Heart left ventricle (tissue), 16 donors: ENCODE measurements at places on chromosomes 7 and 10. TPM values are rescaled to one million over a fixed set of nuclear protein-coding genes. Genes with fewer than 3 reads are reported as not detected.
A peak's percentile ranks its signal among the peaks of the same experiment; 100 is the strongest.

Gene GIMAP2
- 4.9 TPM for total RNA-seq

Gene FAM25C
- total RNA-seq: not detected

DNA sequence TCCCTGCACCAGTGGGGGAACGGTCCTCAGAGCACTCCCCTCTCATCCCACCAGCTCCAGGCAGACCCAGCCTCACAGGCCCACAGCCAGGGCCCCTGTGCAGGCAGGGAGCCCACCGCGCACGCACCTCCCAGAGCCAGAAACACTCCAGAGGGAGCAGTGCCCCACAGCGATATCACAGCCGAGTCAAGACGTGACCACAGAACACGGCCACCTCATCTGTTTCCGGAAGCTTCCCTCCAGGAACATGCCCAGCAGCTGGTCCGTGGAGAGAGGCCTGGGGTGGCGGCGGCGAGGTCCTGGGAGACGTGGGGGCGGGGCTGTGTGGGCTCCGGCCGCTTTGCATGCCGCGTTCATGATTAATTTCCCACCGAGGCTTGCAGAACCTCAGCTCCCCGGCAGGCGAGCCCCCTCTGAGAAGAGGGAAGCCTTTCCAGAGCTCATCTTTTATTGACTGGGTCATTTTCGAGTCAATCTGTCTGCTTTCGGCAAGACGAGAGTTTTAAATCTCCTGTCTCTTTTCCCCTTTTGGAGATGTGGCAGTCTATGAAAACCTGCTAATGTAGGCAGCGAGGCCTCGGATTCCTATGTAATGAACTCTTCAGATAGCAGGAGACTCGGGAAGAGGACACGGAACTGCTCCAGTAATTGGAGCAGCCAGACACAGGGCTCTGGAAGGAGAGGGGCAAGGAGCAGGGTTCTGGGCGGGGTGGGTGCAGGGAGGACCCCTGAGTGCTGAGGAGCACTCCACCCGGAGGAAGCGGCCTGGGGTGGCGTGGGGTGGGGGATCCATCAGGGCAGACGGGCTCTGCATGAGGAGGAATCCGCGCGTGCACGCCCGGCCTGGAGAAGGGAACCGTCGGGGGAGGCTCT is 242.8 kb downstream of the ELFN1 start:
- no peaks in the 10 kb centered on the region for H3K4me1 ChIP-seq
- H3K36me3 ChIP-seq: no peaks in the 10 kb centered on the region
- no peak overlapping the region for H3K4me3 ChIP-seq
- H3K27ac ChIP-seq: no peak overlapping the region
- no peaks in the 10 kb centered on the region for H3K27me3 ChIP-seq

GRCh38 chr7:38105874-38106483 is 72.1 kb upstream of the STARD3NL start:
- no peaks in the 10 kb centered on the region for H3K4me1 ChIP-seq
- no peak overlapping the region for H3K4me3 ChIP-seq
- H3K36me3 ChIP-seq: no peaks in the 10 kb centered on the region
- DNase-seq: no peak

GRCh38 chr7:44326261-44327125 is 1.1 kb upstream of the CAMK2B start:
- H3K27me3 ChIP-seq: no peaks in the 10 kb centered on the region
- H3K4me1 ChIP-seq: peaks cover 32% of the 10 kb centered on the region
- H3K27ac ChIP-seq: peak overlapping the region; percentile 38

DNA sequence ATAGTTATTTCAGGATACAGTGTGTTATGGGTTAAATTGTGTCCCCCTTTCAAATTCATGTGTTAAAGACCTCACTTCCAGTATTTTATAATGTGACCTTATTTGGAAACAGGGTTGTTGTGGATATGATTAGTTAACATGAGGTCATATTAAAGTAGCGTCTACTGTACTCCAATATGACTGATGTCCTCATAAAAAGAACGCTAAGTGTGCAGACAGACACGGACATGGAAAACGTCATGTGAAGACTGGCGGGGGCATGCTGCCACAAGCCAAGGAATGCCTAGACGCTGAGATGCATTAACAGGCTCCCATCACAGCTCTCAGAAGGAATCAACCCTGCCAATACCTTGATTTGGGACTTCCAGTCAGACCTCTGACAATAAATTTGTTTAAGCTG is 1.5 kb upstream of the WDR37 start:
- peaks cover 38% of the 10 kb centered on the region for H3K36me3 ChIP-seq
- H3K4me3 ChIP-seq: no peak overlapping the region
- H3K4me1 ChIP-seq: peaks cover 61% of the 10 kb centered on the region
- DNase-seq: no peak

DNA sequence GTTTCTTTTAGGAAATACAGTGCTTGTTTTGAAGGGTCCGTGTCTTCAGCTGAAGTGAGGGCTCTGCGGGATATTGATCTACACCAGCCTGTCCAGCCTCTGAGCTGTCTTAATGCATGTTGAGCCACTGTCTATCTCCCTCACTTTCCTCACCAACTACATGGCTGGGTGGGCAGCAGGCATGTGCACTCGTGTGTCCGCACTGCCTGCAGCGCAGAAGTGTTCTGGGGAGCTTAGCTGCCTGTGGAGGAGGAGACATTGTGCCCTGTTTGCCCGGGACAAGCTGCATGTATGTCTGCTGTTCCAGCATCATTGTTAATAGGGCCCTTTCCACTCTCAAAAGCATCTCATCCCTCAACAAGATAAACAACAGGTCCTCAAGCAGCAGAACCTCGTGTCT is 133.1 kb upstream of the EEPD1 start:
- DNase-seq: no peak
- H3K36me3 ChIP-seq: no peaks in the 10 kb centered on the region
- no peaks in the 10 kb centered on the region for H3K4me1 ChIP-seq
